ENCODE measurements at places on chromosomes 3 and 15.

DNA sequence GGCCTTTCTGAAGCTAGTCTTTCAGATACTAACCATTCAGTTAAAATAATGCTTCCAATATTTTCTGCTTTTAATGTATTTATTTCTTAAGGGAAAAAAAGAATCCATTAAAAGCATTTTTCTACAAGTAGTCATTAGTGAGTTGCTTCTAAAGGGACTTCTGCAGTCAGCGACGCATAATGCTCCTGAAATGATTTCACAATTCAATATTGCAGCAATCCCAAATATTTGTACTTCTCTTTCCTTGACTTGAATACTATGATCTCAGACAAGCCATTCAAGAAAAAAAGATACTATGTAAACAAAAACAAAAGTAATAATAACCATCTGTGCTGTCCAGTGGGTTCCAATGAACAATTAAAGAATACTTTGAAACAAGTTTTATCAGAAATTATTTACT lies 681.0 kb downstream of the DIPK2A start:
- no peak for DNase-seq

GRCh38 chr3:140599496-140599895 lies 78.4 kb upstream of the TRIM42 start:
- DNase-seq = no peak

DNA sequence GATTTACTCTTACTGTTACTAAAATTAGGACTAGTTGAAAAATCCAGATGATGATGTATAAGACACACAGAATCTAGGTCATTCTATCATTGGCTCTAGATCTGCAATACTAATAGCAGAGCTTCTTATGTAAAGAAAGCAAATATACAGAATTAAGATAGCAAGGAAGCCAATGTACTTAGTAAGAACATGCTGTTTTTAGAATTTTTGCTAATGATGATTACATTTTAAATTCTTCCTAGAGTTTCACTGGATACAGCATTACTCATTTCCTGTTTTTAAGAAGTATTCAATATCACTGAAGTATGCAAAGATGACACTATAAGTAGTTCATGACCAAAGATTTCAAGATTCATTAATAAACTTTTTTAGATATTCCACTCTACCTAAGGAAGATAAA lies 60.7 kb downstream of the CFAP20DC start:
- no peak for DNase-seq

GRCh38 chr3:30512576-30512975 lies 93.8 kb upstream of the TGFBR2 start:
- no peak for DNase-seq

- no peak for DNase-seq
Observed at GRCh38 chr3:78698431-78698830, 1069.4 kb downstream of the ROBO1 start.

GRCh38 chr15:100880139-100880896 lies 687 bp downstream of the ALDH1A3 start:
- no peak for DNase-seq

DNA sequence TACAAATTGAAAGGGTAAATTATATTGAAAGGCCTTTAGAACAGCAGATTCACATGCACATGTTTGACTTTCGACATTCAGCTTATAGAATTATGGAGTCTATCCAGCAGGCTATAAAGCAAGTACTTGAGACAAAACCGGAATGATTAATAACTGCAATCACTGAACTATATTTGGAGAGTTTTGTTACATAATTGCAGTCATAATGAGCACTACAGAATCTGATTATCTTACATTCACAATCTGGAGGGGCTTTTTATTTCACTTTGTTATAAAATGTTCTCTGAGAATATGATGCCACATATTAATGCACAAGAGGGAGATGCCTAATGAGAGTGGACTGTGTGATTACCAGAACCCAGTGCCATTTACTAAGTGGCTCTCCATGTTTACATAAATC lies 64.3 kb downstream of the NSUN3 start:
- DNase-seq = peak; percentile 13

DNA sequence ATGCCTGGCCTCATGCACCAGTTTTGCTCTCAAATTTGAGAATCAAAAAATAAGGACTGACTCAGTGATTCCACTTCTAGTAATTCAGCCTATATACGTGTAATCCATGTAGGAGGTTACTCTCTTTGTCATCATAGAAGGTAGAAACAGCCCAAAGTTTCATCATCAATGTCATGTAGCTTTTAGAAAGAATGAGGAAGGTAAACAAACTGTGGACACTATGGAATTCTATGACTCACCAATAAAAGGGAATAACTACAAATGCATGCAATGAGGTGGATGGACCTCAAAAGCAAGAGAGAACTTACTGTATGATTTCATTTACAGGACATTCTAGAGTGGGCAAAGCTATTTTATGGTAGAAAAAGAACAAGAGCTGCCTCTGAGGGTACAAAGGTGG lies 93.2 kb upstream of the LRIG1 start:
- DNase-seq = no peak

GRCh38 chr3:188349351-188349901 lies 195.5 kb downstream of the LPP start:
- DNase-seq = no peak

GRCh38 chr3:120348065-120348990 lies 826 bp downstream of the LRRC58 start:
- DNase-seq = peak; percentile 36

GRCh38 chr15:78069052-78069414 lies 8.5 kb downstream of the TBC1D2B start:
- DNase-seq = no peak

- no peak for DNase-seq
Observed at GRCh38 chr3:139301183-139301582, 42.6 kb upstream of the MRPS22 start.

- DNase-seq = no peak
Observed at GRCh38 chr15:65068403-65068788, 605 bp upstream of the RASL12 start.

DNA sequence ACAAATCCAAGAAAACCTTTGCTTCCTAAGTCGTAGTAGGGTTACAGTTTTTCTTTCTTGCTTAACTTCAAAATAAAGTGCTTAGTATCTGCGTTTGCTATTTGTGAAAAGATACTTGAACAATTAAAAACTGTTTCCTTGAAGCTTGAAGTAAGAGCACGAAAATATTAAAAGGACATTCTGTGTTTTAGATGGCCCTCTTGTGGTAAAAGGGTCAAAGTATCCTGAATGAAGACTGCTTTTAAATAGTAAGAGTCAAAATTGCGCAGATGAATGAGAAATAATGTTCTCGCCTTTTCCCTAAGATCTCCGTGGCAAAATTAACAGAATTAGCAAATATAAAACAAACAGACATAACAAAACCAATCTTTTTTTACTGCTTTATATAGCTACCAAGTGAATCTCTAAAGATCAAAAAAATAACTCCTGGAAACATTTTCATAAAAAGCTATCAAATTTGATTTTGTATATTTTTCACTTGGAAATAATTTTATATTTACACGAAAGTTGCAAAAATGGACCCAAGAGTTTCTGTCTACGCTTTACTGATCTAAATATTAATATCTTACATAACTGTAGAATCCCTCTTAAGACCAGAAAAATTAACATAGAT lies 175.4 kb downstream of the MBNL1 start:
- peak; percentile 27 for DNase-seq

DNA sequence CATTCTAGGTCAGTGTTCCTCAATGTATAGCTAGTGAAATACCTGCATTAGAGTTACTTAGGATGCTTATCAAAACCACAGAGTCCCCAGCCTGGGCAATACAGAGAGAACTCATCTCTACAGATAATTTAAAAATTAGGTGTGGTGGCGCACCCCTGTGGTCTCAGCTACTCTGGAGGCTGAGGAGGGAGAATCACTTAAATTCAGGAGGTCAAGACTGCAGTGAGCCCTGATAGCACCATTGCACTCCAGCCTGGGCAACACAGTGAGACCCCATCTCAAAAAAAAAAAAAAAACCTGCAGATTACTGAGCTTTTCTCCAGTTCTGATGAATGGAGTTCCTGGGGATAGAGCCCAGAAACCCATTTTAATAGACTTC lies 10.1 kb upstream of the MINDY2 start:
- DNase-seq = no peak

- peak; percentile 33 for DNase-seq
Observed at GRCh38 chr3:69255928-69256327, 130.0 kb downstream of the FRMD4B start.

GRCh38 chr3:37028329-37028728 lies 35.0 kb downstream of the MLH1 start:
- peak; percentile 26 for DNase-seq

DNA sequence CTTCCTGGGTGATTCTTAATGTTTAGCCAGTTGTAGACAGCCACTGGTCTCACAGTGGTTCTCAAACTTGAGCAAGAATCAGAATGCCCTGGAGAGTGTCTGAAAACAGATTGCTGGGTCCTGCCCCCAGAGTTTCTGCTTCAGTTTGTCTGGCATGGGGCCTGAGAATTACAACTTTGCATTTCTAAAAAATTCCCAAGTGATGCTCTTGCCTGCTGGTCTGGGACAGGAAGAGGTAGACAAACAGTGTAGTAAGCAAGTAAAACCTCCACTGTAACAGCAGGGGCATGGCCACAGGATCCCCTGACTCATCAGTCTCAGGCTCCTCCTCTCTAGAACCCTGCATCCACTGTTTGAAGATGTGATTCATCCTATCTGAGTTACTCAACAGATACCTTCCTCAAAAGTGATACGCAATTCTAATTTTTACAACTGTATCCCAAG lies 36.5 kb downstream of the DZIP1L start:
- no peak for DNase-seq

DNA sequence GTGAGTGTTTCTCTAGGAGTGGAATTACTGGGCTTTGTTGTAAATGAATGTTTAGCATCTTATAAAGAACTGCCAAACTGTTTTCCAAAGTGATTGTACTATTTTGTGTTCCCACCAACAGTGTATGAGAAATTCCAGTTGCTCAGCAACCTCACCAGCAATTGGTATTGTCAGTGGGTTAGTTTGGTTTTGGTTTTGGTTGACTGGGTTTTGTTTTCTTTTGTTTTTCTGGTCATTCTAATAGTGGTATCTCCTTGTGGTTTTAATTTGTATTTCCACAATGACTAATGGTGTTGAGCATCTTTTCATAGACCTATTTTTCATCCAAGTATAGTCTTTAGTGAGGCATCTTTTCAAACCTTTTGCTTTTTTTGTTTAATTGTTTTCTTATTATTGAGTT lies 27.1 kb downstream of the FILIP1L start:
- DNase-seq = no peak

DNA sequence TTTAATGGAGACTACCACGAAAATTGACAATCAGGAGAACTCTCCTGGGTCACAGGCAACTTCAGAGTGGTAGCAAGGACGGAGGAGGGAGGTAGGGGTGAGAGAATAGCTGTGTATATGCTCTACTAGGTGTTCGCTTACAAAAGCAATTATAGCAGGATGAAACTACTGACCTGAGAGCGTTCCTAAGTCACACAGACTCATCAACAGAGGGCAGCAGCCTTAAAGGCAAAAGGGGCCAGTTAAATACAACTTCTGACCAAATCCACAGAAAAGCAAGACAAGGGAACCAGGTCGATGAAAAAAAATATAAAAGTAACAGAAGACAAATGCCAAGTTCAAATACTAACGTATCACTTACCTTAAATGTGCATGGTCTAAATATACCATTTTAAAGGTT lies 894.6 kb downstream of the PLOD2 start:
- no peak for DNase-seq

DNA sequence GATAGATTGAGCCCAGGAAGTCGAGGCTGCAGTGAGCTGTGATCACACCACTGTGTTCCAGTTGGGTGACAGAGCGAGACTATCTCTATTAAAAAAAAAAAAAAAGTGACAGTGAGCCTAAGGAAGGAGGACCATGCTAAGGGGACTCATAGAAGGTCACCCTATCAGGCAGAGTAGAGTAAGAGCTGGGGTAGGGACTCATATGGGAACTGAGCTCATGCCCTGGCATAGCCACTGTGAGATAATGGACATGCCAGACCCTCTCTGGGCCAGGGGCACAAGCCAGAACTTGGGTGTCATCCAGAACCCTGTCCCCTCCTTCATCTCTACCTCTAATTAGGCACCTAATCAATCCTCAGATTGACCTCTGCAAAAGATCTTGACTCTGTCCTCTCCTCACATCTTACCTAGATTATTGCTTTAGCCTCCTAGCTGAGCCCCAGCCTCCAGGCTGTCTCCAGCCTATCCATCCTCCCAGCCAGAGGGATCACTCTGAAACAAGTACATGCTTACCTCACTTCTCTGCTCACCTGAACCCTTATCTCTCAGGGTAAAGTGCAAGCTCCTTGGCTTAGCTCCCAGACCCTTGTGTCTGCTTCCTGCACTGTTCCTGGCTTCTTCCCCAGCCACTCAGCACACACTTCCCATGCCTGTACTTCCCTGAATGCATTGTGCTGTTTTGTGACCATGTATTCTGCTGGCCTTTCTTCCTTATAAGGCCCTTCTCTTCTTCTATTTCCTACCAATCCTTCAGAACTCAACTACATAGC lies 76.4 kb downstream of the DAPK2 start:
- DNase-seq = no peak

GRCh38 chr15:93244696-93245660 lies 156.0 kb upstream of the RGMA start:
- no peak for DNase-seq

GRCh38 chr15:66630801-66631351 lies 65.1 kb upstream of the LCTL start:
- peak; percentile 76 for DNase-seq

DNA sequence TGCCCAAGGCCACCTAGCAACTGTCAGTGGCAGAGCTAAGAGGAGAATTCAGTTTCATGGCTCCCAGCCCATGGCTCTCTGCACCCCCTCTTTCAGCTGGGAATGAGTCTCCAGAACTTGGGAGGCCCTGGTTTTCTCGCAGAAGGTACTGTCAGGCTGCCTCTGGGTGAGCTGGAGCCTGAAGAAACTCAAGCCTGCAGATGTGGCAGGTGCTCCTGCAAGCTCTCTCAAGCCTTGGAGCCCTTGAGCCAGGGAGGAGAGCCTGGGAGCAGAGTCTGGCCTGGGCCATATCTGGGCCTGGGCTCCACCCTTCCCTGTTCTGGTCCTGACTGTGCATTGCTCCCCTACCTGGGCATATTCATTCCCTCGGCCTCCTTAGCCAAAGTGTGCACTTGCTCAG lies 74.4 kb upstream of the TLE3 start:
- no peak for DNase-seq

- no peak for DNase-seq
Observed at GRCh38 chr3:19248143-19248542, 99.8 kb downstream of the KCNH8 start.

GRCh38 chr15:85403745-85404144 lies 23.3 kb downstream of the AKAP13 start:
- DNase-seq = no peak

- no peak for DNase-seq
Observed at GRCh38 chr15:35118960-35119359, 33.9 kb upstream of the NANOGP8 start.

DNA sequence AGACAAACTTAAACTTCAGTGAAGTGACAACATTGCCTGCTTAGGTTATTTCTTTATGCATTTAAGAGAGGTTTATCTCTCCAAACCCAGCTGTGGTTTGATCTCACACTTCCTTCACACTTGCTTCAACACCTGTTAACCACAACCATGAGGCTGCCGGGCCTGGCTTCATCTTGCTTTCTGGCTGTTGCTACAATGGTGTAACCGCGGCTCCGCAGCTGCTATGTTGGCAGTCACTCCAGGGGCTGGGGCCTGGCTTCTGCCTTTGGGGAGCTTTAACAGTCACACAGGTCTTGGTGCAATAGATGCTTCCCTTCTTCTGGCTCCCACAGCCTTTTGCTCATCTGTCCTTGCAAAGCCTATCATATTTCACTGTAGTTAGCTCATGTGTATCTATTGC lies 72.9 kb upstream of the MNS1 start:
- DNase-seq = no peak
